Mesothelial cell of epicardium (in vitro differentiated cells): ENCODE measurements at places on chromosomes 1 and 21. TPM values are rescaled to one million over a fixed set of nuclear protein-coding genes. Genes with fewer than 3 reads are reported as not detected.

PYCR2 gene
- total RNA-seq, result 36.6 to 38.9 TPM (median 37.0 TPM) in 3 replicates

DNA sequence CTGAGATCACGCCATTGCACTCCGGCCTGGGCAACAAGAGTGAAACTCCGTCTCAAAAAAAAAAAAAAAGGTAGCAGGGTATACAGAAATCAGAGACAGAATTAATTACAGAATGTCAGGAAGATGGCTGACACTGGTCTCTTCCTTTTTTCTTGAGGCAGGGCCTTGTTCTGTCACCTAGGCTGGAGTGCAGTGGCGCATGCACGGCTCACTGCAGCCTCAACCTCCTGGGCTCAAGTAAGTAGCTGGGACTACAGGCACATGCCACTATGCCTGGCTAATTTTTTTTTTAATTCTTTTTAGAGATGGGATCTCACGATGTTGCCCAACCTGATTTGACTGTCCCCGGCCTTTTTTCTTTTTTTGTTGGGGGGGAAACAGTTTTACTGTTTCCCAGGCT is 16.4 kb downstream of the RNU5D-1 start:
- DNase-seq, result no peak

GRCh38 chr1:164638492-164639202 is 79.7 kb downstream of the PBX1 start:
- no peak for DNase-seq

DNA sequence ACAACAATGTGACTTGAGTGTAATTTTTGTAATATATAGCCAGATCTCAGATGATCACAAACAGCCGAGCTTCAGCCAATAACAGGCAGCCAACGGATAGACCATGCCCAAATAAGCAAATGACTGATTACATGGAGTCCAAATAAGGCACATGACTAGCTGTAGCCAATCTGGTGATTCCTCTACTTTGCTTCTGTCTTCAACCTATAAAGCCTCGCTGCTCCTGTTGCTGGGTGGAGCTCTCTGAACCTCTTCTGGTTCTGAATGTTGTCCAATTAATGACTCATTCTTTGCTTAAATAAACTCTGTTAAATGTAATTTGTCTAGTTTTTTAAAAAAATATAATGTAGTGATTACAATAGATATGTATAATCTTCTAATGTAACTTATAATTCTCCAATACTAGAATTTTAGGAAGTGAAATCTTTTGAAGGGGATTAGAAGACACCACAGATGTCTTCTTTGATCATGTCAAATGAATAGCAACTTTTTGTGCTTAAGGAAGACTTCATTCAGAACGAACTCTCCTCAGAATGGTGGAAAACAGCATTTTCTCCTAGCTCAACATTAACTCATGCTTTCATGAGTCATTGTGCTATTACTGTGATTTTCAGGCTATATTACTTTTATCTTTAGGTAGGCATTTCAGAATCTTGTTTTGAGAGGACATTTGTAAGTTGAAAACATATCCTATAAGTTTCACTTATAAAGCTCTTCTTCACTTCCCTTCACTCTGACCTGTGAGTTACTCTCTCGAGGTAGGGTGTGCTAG is 857.8 kb upstream of the B3GALT2 start:
- no peak for DNase-seq

- no peak for DNase-seq
Observed at GRCh38 chr1:41348394-41348793, 12.8 kb upstream of the FOXO6 start.

UBQLN4 gene
- 61.2 to 66.7 TPM (median 61.9 TPM) in 3 replicates for total RNA-seq

DNA sequence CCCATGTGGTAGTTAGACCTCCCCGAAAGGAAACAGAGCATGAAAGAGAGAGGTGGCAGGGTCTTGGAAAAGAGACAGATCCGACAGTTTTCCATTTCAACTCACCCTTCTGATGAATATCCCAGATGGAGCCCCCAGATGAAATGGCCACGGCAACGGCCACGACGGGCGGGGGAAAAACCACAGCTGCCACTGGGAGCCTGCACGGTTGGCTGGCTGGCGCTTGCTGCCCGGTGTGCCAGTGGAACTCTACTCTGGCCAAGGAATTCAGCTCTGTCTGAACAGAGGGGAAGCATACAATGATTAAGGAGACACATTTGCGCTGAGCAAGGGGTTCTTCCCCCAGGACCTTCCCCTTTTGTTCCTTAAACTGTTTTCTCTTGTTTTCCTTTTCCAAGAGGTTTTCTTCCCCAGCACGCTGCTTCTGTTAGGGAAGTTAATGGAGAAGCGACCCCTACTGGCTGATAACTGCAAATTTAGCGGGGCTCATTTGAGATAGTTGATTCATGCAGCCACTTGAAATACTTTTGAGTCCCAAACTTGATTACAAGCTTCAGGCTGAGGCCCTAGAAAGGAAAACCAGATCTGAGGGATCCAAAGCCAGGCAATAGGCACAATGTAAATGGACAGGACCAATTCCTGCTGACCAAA is 1122.5 kb downstream of the NCAM2 start:
- no peak for DNase-seq

DNA sequence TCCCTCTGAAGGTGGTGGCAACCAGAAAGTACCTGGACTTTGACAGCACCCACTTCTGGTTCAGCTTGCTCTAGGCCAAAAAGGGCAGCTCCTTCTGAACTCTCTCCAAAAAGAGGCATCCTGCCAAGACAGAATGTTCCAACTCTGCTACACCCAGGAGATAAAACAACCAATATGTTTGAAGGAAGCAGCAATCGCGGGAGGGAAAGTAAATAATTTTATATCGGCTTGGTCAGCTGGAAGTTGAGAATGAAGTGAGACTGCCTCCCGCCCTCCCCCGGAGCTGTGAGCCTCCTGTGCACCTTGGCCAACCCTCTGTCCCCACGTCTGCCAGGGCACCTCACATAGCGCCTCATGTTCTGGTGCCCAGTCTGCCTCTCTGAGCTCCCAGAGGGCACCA is 130.3 kb upstream of the ATP1A1 start:
- DNase-seq, result no peak

- DNase-seq, result no peak
Observed at GRCh38 chr1:31095985-31096384, 30.5 kb upstream of the PUM1 start.

KRTAP7-1 gene
- not detected in 3 replicates for total RNA-seq
